SJSA1 (cell line): ENCODE measurements at places on chromosomes 12 and 14. TPM values are rescaled to one million over a fixed set of nuclear protein-coding genes. Genes with fewer than 3 reads are reported as not detected.

DNA sequence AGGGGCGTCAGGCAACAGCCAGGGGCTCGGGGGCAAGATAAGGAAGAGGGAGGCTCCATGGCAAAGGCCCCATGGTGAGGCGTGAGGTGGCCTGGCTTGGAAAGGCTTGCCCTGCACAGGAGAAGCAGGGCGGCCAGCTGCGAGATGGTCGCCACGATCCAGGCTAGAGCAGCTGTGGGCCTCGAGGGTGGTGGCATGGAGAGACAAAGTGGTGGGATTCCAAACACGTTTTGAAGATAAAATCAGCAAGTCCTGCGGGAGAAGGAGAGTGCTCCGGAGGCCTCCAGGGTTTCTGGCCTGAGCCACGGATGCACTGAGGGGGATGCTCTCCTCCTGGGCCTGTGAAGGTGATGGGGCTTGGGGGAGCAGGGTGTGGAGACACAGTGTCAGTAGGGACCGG lies 20.5 kb upstream of the DLK1 start:
- no peak for DNase-seq
- no peaks in the 10 kb centered on the region for H3K27me3 ChIP-seq
- no peaks in the 10 kb centered on the region for H3K4me1 ChIP-seq

DNA sequence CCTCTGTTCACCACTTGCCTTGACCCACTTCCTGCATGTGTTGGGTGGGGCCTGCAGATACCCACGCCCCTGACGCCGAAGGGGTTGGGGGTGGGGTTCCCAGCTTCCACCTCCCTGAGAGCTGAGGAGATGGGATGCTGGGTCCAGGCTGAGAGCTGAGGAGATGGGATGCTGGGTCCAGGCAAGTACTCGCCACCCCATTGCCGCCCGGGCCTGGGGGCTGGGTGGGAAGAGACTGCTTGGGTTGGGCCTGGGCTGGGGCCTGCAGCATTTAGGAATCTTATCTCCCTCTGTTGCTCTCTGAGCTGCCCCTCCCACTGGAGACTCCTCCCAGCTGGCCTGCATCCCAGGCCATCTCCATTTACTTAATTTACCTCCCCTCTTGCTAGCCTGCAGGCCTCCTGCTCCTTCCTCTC lies 17.4 kb downstream of the TEAD4 start:
- H3K27ac ChIP-seq, result no peak overlapping the region
- peaks cover 65% of the 10 kb centered on the region for H3K36me3 ChIP-seq
- DNase-seq, result no peak
- no peaks in the 10 kb centered on the region for H3K4me1 ChIP-seq

DNA sequence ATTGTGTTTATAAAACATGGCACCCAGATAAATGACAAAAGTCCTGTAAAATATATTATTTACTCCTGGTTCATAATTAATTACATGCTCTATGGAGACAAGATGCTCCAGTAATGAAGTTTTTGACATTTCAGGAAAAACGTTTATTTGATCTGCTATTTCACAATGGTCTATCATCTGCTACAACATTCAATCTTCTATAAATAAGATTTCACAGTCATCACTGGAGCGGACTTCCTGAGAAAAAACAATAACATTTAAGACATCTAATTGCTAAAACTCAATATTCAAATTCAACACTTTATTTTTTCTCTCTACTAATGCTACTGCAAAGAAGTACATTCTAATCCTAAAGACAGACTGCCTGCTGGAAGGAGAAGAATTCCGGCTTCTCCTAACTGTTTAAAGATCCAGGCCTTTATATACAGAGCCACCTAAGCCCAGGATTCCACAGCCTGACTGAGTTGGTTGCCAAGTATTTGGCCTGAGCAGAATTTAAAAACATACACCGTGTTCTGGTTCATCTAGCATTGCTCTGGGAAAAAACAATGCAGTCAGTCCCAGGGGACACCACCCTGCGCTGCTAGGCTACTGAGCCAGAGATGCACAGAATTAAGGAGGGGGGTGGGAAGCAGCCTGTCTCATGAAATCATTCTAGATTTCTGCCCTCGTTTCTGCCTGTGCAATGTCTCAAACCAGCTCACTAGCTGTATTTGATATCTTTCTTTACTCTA lies 58.0 kb downstream of the TMTC1 start:
- no peak overlapping the region for H3K4me3 ChIP-seq
- no peaks in the 10 kb centered on the region for H3K36me3 ChIP-seq
- no peaks in the 10 kb centered on the region for H3K27me3 ChIP-seq
- peaks cover 5% of the 10 kb centered on the region for H3K4me1 ChIP-seq

DNA sequence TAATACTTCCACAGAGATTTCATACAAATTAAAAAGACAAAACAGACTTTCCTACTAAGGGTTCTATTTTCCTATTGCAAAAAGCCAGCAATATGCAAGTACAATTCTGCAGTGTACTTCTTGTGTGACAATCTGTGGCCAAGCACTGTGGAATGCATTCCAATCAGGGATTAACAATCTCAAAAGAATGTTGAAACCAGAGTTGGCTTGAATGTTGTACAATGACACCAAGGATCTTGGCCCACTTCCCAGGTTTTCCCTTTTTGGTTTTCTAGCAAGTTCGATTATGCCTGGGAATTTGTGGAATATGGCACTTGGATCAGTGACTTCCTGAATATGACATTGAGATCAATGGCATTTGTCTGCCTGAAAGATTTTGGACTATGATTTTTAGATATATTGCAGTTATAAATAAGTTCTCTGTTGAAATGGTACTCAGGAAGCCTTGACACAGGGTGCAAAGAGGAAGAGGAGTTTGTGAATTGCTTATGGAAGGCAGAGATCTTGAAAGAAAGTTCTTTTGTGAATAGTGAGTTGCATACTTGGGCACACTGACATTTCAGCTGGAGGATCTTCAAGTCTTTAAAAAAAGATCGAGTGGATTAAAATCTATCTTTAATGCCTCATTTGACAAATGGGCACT lies 81.4 kb upstream of the FERMT2 start:
- H3K4me3 ChIP-seq, result no peak overlapping the region
- peaks cover 40% of the 10 kb centered on the region for H3K4me1 ChIP-seq
- peak; percentile 80 for DNase-seq
- H3K27me3 ChIP-seq, result no peaks in the 10 kb centered on the region
- H3K27ac ChIP-seq, result peak overlapping the region; percentile 49

GRCh38 chr12:8038659-8039114 lies 6.2 kb downstream of the FOXJ2 start:
- H3K36me3 ChIP-seq, result peaks cover 63% of the 10 kb centered on the region
- DNase-seq, result peak; percentile 73
- no peak overlapping the region for H3K4me3 ChIP-seq
- no peaks in the 10 kb centered on the region for H3K27me3 ChIP-seq
- peaks cover 30% of the 10 kb centered on the region for H3K4me1 ChIP-seq
- no peak overlapping the region for H3K27ac ChIP-seq

- no peaks in the 10 kb centered on the region for H3K36me3 ChIP-seq
- peak overlapping the region; percentile 21 for H3K4me3 ChIP-seq
- H3K4me1 ChIP-seq, result peaks cover 11% of the 10 kb centered on the region
- H3K27ac ChIP-seq, result no peak overlapping the region
These were observed 768.1 kb upstream of the TBX3 start for GRCh38 chr12:115451780-115452736.

DNA sequence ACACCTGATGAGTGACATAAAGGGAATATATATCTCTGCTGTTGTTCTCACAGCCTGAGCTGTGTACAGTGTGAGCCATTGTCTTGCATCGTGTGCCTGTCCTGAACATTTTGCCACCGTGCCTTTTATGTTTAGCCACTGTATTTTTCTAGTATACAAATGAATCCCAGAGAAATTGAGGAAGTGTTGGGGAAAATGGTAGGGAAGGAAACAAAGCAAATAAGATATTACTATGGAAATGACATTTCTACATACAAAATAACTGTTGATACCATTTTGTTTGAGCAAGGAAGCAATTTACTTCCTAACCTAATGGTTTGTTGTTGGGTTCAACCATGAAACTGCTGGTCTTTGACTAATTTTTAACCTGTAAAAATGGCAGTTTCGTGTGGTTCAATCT lies 5.5 kb downstream of the PSMA6 start:
- peaks cover 18% of the 10 kb centered on the region for H3K36me3 ChIP-seq
- no peaks in the 10 kb centered on the region for H3K27me3 ChIP-seq
- no peak for DNase-seq
- no peak overlapping the region for H3K27ac ChIP-seq
- peaks cover 11% of the 10 kb centered on the region for H3K4me1 ChIP-seq

DNA sequence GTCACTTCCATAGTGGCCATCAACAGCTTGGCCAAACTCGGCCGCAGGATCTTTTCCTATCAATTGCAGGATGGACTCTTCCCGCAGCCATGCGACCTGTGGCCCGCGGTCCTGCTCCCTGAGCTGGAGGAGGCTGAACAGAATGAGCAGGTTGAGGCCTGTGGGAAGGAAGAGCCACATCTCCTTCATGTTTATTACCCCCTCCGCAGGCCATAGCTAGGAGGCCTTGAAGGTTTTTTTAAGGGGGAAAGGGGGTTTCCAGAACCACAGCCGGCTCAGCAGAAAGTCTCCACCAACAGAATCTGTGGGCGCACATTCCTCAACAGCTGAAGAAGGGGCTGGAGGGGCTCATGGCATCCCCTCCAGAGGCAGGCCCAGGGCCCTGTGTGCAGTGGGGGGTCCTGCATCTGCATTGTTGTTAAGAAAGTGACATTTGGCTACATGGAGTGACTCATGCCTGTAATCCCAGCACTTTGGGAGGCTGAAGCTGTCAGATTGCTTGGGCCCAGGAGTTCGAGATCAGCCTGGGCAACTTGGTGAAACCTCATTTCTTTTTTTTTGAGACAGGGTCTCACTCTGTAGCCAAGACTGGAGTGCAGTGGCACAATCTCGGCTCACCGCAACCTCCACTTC lies 25.2 kb upstream of the PPP1R13B start:
- H3K4me3 ChIP-seq, result no peak overlapping the region
- no peaks in the 10 kb centered on the region for H3K27me3 ChIP-seq
- no peak overlapping the region for H3K27ac ChIP-seq
- no peaks in the 10 kb centered on the region for H3K36me3 ChIP-seq

DNA sequence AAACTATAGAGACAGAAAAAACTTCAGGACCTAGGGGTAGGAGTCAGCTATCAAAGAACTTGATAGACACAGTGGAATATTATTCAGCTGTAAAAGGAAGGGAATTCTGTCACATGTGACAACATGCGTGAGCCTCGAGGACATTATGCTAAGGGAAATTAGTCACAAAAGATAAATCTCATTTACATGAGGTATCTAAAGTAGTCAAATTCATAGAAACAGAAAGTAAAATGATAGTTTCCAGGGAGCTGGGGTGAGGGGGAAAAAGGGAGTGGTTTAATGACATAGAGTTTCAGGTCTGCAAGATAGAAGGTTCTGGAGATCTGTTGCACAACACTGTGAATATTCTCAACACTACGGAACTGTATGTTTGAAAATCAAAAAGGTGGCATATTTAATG lies 50.0 kb upstream of the PRIMA1 start:
- DNase-seq, result no peak
- H3K27ac ChIP-seq, result no peak overlapping the region
- 0 out of 2 replicates have a peak, but pooled peaks cover 7% of the 10 kb centered on the region for H3K27me3 ChIP-seq
- no peaks in the 10 kb centered on the region for H3K4me1 ChIP-seq

DNA sequence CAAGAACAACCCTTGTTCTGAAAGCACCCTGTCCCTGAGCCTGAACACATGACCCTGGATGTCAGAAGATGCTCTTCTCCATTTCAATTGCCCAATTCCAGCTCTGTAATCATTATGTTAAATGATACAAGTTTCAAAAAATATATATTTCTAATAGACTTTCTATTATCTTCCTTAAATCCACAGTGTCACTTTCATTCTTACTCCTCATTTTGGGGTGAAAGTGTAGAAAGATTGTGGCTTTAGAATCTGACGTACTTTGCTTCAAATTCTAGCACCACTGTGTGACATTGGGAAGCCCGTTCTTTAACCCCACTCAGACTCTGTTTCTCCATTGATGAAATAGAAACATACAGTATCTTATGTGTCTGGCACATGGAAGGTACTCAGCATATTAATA lies 83.2 kb downstream of the ETV6 start:
- no peak for DNase-seq
- no peaks in the 10 kb centered on the region for H3K36me3 ChIP-seq
- no peak overlapping the region for H3K4me3 ChIP-seq
- H3K27ac ChIP-seq, result no peak overlapping the region

GRCh38 chr12:125189015-125189414 lies 123.8 kb downstream of the AACS start:
- no peak overlapping the region for H3K27ac ChIP-seq
- no peaks in the 10 kb centered on the region for H3K36me3 ChIP-seq

- H3K4me3 ChIP-seq, result no peak overlapping the region
- peaks cover 8% of the 10 kb centered on the region for H3K36me3 ChIP-seq
- H3K27me3 ChIP-seq, result no peaks in the 10 kb centered on the region
- no peak for DNase-seq
- peaks cover 19% of the 10 kb centered on the region for H3K4me1 ChIP-seq
These were observed 31.6 kb downstream of the WBP11 start for GRCh38 chr12:14771651-14772137.

The NFATC4 gene
- 14.6 and 23.6 TPM in 2 replicates for total RNA-seq

The CAPZA3 gene
- not detected in 2 replicates for total RNA-seq

The GPRC5D gene
- total RNA-seq, result not detected in 2 replicates

The CLEC1B gene
- not detected in 2 replicates for total RNA-seq

The METTL3 gene
- total RNA-seq, result 39.8 and 51.8 TPM in 2 replicates

The NDRG2 gene
- 0.08 TPM in 1 of 2 replicates, not detected in the other for total RNA-seq
